ENCODE measurements at places on chromosomes 13 and 19.

- DNase-seq = no peak
Observed at GRCh38 chr13:82358284-82358683, 1524.0 kb downstream of the SLITRK1 start.

DNA sequence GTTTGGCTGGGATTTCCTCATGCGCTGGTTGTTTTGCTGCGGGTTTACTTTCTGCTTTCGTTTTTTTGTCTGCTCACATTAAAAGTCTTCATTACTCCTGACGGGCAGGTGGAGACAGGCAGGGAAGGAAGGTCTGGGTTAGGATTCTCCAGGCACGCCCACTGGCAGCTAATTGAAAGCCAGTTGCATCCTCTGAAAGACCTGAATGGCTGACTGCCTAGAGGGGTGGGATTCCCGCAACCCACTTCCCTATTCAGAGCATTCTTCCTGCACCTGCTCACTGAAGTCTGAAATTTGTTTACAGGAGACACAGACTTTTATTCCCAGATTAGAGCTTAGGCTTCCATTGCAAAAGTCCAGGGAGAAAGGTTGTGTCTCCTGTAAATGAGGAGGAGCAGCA, 172.0 kb downstream of the UQCRFS1 start:
- DNase-seq = no peak

DNA sequence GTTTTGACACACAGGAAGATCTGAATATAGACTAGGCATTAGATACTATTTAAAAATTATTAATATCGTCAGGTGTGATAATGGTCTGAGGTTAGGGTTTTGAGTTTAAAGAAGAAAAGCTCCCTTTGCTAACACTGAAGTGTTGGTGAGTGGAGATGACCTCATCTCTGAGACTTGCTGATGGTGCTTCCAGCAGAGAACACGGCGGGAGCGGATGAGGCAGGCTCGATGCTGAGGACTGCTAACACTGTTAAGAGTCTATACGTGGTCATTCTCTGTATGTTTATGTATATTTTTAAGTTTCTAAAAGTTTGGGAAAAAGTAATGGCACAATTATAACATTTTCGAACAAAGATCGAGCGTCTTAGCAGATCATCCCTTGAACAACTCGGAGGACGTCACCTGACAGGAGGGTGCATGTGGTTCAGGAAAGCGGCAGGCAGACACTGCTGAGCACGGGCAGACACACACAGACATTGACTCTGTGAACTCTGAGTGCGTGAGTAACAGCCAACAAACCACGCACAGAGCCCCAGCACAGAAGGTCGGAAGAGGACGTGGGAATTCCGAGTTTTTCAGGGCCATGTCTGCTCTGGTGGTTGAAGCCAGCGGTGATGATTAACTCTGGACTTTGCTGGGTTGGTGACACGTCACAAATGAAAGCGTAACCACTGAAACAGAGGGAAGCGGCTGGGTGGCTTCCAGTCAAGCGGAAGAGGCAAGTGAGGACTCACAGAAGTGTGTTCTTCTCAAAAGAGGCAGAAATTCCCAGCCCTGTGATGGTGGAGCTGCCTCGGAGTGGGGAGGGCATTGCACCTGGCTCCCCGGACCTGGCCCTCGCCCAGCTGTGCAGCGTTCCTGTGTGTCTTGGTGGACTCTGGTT, 91.9 kb upstream of the TEX29 start:
- no peak for DNase-seq

GRCh38 chr19:51103926-51104341, 4.3 kb downstream of the CTU1 start:
- DNase-seq = no peak

DNA sequence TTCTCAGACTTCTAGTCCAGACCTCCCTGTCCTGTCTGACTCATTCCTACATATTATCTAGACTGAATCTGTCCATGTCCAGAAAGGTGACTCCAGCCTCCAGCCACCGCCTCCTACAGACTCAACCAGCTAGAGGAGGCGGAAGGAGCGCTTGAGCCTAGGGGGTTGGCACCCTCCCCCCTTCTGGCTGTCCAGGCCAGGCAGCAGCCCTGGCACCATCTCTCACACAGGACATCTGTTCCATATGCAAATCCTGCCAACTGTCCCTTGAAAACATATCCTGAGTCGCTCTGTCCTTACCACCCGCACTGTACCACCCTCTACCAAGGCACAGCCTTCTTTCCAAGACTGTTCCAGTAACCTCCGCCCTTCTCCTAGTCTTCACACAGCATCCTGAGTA, 150.7 kb upstream of the WASF3 start:
- DNase-seq = no peak

GRCh38 chr13:98429977-98430736, 146.8 kb downstream of the STK24 start:
- DNase-seq = no peak

DNA sequence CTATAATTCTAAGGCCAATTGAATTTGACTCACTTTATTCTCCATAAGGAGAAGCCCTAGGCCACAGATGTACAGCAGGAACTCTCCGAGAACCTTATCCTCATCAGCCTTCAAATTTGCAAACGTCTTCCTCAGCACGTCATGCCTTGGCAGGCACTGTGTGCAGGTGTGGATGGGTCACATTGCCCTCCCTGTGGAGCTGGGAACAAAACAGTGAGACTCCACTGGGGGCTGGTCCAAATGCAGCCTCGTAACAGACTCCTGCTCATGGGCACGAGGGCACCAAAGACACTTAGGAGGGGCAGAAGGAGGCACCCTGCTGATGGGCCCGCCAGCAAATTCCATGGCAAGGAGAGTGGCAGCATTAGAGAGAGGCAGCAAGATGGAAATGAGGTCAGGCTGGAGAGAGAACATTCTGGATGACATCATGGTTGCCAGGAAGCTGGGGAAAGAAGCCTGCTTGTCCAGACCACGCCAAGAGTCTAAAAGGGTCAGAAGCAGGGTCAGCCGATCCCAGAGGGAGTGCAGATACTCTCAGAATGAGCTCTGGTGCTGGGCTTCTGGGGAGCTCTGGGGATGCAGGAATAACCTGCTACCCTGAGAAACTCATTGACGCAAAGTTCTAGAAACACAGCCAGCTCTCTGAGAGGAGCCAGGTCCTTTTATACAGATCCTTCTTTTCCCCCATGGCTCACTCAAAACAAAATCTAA, 242.2 kb downstream of the B3GLCT start:
- DNase-seq = no peak

DNA sequence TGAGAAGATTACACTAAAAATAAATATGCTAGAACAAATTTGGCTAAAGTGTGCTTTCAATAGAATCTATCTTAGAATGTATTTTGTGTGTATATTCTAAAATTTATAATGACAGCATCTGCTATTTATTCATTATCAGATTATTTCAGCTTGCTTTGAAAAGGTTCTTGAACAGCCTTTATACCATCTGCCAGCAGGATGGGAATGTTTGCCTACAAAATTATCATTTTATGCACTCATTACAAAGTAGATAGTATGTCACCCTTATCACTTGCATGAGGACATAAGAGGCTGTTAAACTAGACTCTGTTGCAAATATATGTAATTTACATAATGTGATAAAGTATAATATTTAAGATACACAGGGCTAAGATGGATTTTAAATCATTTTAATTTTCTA, 1286.9 kb upstream of the PCDH20 start:
- no peak for DNase-seq

DNA sequence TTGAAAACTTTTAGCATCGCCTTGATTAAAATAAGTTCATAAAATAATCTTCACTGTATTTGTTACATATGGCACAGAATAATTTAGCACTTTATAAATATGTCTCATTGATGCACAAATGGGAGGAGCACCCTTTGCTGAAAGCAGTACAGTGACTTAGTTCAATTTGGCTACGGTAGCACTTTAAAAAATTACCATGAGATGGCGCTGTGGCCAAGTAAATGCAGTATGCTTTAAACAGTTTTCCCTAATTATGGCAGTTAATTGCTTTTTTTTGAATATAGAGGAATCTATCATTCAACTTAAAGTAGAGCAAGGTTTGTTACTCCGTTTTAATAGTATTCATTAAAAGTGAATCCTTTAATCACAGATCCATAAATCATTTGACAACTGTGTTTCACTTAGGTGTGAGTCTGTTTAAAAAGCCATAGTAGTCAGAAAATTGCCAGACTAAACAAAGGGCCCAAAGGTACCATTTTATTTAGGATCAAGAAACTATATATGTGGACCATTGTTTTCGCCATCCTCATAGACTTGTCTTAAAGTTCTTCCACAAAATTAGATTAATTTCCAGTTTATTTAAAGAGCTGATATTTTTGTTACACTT, 34.7 kb upstream of the ESD start:
- DNase-seq = peak; percentile 15

GRCh38 chr19:55276720-55277430, 3.0 kb downstream of the HSPBP1 start:
- DNase-seq = no peak

- DNase-seq = no peak
Observed at GRCh38 chr13:102771298-102772041, 2.1 kb downstream of the TEX30 start.

- no peak for DNase-seq
Observed at GRCh38 chr19:30596813-30597399, 224.7 kb downstream of the ZNF536 start.

DNA sequence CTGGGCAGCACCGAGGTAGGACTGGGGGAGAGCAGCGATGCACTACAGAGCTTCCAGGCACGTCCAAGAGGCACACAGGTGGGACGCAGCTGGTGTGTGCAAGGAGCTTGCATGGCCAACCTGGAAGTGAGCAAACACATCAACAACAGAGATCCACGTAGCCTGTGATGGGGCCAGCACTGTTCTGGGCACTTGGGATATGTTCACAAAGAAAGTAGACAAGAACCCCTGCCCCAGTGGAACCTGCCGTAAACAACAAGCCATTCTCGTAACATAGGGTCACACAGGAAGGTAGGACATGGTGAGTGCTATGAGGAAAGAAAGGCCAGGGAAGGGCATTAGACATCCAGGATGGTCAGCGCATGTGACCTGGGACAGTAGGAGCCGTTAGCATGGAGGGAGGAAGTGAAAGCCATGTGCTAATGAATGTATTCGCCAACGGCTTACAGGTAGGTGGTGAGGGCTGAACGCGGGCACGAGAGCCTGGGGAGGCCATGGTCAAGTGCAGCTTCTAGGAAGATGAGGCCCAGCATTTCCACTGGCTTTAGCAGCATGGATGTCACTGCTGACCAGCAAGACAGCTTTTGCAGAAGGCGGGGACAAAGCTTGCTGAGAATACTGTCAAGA, 105.5 kb downstream of the TEX26 start:
- DNase-seq = no peak

DNA sequence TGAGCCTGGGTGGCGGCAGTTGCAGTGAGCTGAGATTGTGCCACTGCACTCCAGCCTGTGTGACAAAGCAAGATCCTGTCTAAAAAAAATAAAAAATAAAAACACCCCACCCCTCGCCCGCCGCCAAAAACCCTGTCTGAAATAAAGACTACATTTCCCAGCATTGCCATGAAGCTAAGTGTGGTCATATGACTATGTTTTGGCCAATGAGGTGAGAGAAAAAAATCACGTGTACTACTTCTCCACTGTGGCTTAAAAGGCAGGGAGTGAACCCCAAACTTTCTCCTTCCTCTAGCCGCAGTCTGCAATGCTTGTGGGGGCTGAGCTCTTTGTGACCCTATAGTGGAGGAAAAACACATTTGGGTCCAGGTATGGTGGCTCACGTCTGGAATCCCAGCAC, 54.9 kb downstream of the COLGALT1 start:
- no peak for DNase-seq

DNA sequence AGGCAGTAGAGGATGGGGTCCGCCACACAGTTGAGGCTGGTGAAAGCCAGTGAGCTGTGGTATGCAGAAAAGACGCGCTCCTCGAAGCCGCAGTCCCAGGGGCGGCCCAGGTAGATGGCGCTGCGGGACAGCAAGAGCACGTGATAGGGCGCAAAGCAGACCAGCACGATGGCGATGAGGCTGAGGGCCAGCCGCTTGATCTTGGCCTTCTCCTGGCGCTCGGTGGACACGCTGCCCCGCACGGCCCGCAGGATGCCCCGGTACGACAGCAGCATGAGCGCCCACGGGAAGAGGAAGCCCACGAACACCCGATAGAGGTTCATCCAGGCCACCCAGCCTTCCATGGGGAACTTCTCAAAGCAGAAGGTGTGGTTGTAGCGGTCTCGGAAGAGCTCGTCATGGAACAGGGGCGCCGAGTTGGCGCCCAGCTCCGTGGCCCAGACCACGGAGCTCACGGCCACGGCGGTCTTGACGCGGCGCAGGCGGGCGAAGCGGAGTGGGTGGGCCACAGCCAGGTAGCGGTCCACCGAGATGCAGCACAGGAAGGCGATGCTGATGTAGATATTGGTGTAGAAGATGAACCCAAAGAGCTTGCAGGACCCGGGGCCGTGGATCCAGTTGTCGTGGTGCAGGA, 6.5 kb upstream of the OPA3 start:
- DNase-seq = no peak

- no peak for DNase-seq
Observed at GRCh38 chr19:51607077-51607476, 23.1 kb downstream of the SIGLEC5 start.

DNA sequence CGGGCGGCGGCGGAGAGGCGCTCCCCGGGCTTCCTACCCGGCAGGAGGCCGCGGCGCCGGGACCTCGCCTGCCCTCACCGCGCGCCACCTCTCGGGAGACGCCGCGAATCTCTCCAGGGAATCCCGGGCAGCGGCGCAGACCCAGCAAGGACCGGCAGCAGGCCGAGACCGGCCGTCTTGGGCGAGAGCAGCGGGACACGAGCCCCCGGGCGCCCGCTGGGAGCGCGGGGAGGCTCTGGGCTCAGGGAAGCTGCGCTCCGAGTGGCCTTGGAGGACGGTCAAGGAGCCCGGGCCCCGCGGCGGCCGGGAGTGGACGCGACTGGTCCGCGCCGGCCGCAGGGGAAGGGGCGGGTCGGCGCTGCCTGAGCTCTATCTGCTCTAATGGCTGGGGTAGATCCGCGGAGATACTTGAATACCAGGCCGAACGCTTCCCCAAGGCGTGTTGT, 14.7 kb downstream of the CDX2 start:
- no peak for DNase-seq

GRCh38 chr19:33171222-33171795, 22.8 kb upstream of the LRP3 start:
- DNase-seq = no peak

DNA sequence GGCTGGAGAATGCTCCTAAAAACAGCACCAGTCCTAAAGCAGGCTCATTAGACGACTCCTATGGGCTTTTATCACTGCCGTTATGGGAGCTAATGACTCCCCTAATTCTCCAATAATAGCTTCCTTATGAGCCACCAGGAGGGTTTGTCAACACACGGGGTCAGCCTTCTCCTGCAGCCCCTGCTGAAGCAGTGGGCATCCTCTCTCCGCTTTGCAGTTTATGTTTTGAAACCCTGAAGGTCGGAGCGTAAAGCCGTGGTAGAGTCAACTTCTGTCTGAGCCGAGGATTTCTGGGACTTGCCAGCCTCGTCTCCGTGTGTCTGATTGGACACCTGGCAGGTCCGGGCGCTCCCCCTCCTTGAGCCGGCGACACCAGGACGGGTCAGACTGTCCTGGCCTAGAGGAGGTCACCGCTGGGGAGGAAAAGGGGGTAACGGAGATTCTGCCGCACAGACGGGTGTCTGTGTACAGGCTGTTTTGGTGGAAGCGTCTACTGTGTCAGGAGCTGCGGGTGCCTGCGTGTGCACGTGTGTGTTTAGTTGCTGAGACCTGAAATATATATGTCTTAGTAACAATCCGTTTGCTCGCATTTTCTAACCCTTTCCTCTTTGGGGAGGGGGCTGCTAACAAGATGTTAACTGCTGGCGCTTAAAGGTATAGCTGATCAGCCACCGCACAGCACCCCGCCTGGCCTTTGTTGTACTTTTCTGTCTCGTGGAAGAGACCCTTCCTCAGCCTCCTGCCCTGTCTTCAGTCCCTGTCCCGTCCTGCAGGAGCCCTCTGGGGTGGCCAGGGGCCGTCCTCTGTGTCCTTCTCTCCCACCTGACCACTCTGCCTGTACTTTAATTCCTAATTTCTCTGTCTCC, 1.9 kb downstream of the KDM4B start:
- DNase-seq = no peak

All from GM04504 (cell line).